LoVo (cell line): ENCODE measurements at places on chromosomes 12 and 14.
A peak's percentile ranks its signal among the peaks of the same experiment; 100 is the strongest.

GRCh38 chr12:57233357-57234232, 4.1 kb downstream of the SHMT2 start:
- no peak for DNase-seq

GRCh38 chr12:91975891-91976290, 169.8 kb downstream of the BTG1 start:
- no peak for DNase-seq

DNA sequence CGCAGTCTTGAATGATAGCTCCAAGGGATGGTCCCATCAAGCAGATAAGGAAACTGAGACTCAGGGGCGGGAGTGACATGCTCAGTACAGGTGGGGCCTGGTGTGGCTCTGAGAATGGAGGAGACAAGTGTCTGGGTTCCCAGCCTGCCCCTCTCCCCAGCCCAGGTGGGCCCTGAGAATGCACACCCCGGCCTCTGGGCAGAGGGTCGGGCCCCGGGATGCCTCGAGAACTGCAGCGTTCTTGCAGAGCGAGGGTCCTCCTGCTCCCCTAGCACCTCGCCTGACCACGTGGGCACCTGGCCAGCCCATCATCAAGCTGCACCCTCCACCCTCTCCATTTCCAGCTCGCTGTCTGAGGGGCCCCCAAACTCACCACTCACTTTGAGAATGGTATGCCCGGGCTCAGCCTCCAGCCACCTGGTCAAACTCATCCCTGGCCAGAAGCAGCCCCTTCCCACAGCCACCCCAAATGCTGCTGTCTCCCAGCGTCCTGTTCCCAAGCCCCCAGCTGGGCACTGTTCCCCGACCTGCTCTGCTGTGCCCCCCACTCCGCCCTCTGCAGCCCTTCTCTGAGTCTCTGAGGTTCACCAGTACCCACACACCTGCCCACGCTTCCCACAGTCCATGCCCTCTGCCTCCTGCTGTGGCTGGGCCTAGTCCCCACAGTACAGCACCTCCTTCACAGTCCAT, 44.3 kb downstream of the CYP46A1 start:
- DNase-seq, result no peak

GRCh38 chr12:40192704-40193255, 32.0 kb upstream of the LRRK2 start:
- DNase-seq, result no peak

DNA sequence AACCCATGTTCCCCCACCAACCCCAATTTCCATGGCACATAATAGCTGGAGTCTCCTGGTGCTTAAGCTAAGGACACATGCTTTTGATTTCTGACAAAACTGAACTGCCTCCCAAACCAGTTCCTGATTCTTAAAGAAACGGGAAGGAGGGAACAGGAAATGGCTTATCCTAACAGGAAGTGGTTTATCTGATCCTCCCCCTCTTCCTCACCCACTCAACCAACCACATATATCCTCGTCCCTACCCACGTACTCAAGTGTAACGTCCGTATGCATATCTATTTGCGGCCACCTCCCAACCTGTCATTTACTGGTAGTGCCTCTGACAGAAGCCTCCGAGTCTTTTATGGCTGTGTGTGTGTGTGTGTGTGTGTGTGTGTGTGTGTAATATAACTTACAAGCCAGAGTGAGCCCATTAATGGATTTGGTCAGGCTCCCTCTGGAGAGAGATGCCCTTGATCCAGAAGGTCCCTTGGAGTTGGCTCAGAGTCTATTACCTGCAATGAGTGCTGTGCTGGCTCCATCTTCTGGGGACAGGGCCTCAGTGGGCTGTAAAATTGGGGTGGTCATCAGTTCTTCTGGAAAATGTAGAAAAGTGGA, 7.7 kb downstream of the DAZAP2 start:
- DNase-seq, result no peak

DNA sequence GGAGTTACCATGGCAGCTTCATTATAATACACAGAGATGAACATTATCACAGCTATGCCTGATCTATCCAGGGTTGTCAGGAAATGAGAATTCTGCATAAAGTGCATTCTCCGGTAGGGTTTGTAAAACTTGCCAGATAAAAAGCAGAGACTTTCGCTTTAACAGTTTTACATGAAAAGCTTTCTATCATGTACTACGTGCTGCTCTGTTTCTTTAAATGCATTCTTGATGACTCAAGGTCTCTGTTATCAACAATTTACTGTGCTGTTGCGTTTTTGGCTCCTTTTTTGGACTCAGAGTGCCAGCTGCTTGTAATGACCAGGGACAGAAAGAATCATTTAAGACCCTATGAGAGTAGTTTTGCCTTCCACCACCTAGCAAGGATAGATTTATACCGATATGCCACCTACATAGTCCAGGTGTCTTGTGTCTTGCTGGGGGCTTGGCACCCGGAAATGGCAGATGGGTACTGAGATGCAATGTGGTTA, 371.2 kb downstream of the BTG1 start:
- peak; percentile 40 for DNase-seq
